Stimulated activated naive CD4-positive, alpha-beta T cell treated with Interleukin-2 at 50 U/mL for 16 hours (primary cell): ENCODE measurements at places on chromosomes 3 and 15.

DNA sequence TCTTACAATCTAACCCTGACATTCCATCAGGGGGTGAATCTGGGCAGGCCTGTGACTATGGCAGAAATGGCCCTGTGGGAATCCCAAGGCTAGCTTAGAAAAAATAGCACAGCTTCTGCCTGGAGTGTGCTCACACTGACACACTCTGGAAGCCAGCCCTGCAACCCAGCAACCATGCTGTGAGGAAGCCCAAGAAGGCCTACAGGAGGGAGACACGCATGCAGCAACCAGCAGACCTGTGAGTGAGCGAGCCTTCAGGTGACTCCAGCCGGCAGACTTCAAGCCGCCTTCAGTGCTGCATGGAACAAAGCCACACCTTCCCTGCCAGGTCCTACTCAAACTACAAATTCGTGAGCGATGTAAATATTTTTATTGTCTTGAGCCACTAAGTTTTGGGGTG is 26.1 kb downstream of the RAB6B start:
- no peak for DNase-seq

GRCh38 chr3:54733106-54734006 is 194.5 kb downstream of the LRTM1 start:
- no peak for DNase-seq

DNA sequence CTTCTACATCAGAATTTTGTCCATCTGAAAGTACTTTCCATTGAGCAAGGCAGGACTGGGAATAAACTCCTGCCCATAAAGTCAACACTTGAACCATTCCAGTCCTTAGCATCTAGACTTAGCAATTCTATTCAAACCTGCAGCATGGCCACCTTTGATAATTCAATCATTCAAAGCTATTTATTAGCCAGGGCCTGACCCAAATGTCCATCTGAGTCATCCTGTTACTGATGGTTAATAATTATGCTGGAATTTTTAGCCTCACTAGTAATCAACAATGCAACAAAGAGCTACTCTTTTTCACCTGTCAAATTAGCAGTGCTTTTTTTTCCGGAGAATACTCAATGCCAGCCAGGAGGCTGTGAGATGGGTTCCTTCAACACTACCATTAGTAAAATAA is 72.7 kb upstream of the SNRK start:
- DNase-seq, result no peak

DNA sequence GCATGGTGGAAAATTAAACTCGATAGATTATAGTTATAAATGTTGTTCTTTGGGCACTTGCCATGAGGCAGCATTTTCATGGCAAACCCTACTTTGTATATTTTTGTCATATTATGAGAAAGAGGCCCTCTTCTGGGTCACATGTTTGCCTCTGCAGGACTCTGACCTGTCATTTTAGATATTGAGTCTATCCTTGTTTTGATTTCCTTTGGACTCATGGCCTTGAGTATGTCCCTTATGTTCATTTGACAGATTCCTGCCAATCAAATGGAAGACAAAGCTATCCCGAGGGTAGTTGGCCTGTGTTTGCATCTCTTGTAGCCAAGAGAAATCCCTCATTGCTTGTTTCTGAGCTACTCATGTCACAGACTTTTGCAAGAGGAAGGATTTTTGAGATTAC is 226.3 kb downstream of the LPP start:
- no peak for DNase-seq

- DNase-seq, result no peak
Measured at GRCh38 chr3:156251424-156251823, 131.0 kb downstream of the KCNAB1 start.

DNA sequence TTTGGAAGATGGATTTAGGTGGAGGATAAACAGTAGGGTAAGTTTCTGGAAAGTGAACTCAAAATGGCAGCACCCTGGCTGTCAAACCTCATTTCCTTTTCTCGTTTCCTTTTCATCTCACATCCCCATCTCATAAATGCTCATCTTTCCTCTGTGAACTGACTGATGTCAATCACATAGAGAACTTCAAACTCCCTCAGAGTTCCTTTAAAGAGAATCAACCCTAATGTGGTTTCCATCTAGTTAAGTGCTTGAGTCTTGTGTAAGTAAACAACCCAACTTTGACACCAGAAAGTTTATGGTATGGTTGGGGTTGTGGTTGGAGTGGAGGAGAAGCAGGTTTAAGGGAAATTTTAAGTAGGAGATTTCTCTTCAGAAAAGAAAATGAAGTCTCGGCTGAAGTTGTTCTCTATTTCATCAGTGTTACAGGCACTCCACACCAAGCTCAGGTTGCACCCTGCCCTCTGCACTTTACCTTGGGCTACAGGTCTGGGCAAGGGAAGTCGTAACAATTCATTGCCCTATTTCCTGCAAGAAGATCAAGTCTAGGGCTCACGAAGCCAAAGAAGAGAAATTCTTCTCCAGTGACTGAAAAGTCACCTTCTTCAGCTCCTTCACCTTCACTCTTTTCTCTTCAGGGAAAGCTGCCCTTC is 34.4 kb upstream of the TNIK start:
- peak; percentile 0 for DNase-seq

GRCh38 chr3:43693594-43693993 is 2.9 kb downstream of the ABHD5 start:
- no peak for DNase-seq

DNA sequence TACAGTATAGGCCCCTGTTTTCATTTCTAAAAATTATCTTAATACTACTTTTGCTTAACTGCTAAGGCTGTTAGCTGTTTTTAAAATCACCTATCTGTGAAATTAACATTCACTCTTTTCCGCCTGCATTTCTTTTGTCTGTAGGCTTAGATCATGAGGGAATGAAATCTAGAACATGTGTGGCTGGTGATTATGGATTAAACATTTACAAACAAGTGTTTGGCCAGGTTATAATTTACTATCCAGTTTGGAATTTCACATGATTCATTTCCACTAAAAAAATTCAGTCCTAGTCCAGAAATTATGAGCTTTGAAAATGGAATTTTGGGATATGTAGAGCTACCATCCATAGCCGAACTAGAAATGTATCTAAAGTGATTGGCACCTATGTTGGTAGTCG is 39.1 kb downstream of the GOLM2 start:
- DNase-seq, result no peak

DNA sequence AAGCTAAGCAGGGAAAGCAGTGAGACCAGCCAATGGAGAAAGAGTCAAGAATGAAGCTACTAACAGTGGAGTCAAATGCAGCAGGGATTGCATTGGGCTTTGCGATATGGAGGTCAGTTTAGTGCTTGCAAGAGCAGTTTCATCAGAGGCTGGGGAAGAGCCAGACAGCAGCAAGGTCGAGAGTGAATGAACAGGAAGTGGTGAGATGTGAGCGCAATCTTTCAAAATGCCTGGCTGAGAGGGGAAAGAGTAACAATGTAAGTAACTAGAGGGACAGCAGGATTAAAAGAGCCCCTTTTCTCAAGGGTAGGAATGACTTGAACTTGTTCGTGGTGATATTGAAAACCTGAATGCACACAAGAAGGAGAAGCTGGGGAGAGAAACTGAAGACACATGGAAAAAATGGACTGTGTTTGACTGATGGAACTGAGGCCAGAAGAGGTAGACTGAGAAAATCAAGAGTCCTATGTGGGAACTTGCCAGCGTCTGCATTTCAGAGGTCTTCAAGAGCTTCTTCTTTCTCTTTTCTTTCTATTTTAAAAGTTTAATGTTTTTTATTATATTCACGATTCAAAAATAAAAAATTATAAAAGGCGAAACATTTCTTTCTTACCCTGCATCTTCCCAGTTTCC is 30.6 kb upstream of the GPR160 start:
- no peak for DNase-seq

GRCh38 chr15:37099319-37100108 is 835 bp downstream of the MEIS2 start:
- DNase-seq, result no peak

DNA sequence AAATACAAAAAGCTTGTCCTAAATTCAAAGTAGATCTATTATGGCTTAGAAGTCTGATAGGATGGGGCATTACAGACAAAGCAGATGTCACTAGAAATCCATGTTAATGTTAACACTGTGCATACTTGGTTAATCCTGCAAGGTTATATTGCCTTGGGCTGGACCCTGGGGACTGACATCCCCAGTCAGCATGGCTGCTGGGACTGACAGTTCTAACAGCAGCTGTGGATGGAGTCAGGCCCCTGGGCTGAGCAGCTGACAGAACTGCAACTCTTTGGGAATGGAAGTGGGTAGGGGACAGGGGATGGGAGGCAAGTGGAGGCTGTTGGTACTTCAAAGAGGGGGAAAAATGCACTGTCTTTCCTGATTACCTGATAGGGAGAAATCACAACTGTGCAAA is 7.5 kb downstream of the P2RY1 start:
- no peak for DNase-seq

GRCh38 chr3:48399387-48400172 is 27.6 kb downstream of the FBXW12 start:
- no peak for DNase-seq

DNA sequence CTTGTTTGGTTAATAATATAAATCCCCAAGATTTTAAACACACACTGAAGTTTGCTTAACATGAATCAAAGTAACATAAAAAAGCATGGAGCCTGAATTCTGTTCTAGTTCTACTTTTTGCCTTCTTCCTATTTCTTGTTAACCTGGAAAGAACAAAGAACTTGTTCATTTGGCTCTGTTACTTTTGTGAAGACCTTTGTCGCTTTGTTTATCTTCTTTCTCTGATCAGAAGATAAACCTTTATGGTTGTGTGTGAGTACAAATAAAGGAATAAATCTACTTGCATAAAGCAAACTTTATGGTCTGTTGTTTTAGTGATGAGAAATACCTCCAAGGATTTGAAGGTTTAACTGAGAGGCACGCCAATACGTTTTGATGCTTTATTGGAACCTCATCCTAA is 210.1 kb upstream of the SATB1 start:
- DNase-seq, result no peak

- DNase-seq, result no peak
Measured at GRCh38 chr3:81354119-81354518, 407.3 kb downstream of the GBE1 start.

DNA sequence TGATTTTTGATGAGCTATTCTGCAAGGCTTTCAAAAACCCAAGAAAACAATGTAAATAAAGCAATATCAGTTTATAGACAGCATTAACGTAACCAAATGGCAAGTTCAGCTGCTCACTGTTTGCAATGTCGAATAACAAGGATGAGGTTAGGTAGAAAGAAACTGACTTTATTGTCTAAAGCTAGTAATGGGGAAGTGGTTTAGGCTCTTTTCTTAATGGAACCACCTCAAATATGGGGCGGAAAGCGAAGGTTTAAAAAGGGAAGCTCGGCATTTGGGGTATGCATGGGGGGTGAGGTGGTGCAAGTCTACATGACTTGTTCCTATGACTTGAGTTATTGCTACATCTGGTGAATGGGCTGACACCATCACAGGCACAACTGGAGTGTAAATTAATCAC is 1060.2 kb downstream of the NSUN3 start:
- no peak for DNase-seq

- DNase-seq, result no peak
Measured at GRCh38 chr3:70889162-70890019, 577.0 kb upstream of the MDFIC2 start.

GRCh38 chr3:10344147-10344943 is 23.4 kb upstream of the SEC13 start:
- peak; percentile 38 for DNase-seq

DNA sequence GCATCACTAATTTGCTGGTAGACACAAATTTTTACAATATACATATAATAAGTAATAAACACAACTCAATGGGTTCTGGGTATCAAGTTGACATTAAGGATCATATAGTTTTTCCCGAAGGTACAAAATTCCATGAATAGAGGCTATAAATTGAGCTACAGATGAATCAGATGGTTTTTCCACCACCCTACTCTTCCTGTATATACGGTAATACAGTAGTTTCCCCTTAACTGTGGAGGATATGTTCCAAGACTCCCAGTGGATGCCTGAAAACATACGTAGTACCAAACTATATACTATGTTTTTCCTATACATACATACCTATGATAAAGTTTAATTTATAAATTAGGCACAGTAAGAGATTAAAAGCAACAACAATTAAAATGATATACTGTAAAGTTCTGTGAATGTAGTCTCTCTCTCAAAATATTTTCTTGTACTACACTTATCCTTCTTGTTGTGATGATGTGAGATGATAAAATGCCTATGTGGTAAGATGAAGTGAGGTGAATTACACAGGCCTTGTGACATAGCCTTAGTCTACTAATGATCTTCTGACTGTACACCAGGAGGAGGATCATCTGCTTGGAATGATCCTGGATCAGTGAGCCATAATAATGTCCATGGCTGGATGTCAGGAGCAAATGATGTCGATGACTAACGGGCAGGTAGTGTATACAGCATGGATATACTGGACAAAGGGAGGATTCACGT is 116.7 kb downstream of the NR1I2 start:
- no peak for DNase-seq

DNA sequence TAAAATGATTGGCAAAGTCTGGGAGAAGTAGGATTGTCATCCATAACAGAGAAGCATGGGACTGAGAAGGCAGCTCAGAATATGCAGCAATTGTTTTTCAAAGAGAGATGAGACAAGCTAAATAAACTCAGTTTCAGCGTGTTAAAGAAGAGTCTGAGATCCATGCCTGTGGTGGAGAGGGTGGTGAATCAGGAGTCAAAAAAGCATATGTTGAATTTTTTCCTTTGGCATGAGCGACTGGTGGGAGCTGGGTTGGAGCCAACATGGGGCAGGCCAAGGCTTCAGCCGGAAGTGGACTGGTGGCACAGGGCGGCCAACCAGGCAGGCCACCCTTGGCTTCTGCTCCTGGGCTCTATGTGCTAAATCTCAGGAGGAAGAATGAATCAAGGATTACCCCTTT is 102.0 kb downstream of the SST start:
- no peak for DNase-seq

- no peak for DNase-seq
Measured at GRCh38 chr3:143811602-143812001, 36.7 kb downstream of the SLC9A9 start.

- no peak for DNase-seq
Measured at GRCh38 chr3:182711853-182712252, 81.5 kb upstream of the ATP11B start.

DNA sequence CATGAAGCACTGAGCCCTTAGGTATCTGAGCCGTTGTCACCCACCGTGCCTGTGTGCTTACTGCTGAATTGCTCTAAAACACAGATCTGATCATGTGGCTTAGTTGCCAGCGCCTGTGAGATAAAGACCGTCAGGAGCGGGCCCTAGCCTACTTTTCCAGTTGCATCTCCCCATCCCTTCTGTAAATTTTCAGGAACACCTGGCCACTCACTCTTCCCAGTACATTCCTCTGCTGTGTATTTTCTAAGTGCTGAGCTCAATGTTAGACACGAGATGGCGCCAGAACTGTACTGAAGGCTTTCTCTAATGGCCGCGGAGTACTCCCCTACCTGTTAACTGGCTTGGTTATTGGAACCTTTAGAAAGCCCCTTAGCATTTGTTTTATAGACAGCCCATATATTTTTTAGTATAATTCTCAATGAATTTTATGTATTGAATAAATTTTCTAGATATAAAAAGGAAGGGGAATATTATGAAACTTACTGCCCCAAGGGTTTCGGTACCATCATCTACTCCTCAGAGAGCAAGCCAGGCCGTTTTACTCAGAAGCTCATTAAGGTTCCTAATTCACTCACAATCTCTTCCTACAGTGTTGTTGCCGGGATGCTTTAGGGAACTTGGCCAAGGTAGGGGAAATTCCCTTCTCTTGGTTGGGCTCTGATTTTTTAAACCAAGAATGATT is 16.7 kb upstream of the WNT7A start:
- DNase-seq, result peak; percentile 44
